ENCODE measurements at places on chromosomes 6 and 20.

DNA sequence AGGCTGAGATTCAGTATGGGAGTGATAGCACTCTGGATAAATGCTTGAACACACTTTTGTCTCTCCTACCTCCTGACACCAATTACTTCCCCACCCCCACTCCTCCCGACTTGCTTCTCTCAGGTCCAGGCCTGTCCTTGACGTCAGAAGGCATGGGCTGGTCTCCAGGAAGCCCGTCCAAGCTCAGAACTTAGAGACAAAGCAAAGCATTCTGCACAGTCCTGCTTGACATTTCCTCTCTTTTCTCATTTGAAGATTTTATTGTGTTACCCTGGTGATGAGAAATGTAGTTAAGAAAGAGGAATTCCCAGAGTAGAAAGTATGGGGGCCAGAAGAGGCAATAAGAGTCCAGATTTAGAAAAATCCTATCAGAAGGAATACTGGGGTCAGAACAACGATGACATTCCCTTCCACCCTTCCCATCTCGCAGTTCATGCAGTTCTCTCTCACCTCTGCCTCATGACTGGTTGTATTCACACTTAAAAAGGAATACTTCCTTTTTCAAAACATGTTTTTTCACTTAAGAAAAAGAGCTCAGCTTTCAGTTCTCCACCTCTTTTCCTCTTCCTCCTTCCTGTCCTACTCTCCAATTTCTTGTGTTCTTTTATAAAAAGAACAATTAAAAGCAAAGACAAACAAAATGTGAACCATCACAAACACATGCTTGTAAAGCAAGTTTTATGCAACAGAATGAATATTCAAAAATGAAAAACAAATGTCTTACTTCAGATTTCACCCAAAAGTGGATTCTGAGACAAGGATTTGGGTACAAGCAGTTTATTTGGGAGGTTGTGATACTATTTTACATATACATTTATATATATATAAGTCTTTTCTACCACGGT lies 18.5 kb upstream of the FAM184A start:
- no peak for DNase-seq

- no peak for DNase-seq
Observed at GRCh38 chr20:60359010-60359409, 400.8 kb downstream of the CDH26 start.

DNA sequence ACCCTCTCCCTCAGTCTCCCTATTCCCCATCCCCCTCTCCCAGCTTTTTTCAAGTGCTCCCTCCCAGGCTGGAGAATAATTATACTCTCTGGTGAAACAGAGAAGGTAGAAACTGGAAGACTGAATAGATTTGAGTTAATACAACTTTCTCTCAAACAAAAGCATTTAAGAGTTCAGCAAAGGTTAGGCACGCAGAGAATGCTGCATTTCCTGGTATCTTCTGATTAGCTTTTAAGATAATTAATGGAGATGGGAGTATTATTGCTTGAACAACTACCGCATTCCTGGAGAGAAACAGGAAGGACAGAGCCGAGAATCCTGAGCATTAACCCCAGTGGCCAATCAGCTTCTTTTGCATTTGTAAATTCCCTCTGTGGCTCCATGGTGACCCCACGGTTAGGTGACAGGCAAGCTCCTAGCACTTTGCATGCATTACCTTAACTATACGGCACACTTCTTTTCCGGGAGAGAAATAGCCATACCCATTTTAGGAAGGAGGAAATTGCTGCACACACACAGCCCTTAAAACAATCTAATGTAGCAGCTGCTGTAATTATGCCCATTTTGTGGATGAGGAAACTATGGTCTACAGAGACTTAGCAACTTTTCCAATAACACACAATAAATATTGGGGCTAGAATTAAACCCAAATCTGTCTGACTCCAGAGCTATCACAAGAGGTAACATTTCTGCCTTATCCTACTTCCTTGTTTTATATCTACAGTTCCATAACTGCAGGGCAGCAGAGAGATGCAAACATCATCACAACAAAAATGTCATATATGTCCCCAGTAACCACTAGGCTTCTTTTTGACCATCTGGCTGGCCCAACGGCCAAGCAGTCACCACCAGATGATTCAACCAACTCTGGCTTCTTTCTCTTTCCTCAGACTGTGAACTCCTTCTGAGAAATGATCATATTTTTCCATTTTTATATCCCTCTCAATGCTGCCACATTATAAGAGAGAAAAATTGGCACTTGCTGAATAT lies 169.9 kb downstream of the CD24 start:
- no peak for DNase-seq

DNA sequence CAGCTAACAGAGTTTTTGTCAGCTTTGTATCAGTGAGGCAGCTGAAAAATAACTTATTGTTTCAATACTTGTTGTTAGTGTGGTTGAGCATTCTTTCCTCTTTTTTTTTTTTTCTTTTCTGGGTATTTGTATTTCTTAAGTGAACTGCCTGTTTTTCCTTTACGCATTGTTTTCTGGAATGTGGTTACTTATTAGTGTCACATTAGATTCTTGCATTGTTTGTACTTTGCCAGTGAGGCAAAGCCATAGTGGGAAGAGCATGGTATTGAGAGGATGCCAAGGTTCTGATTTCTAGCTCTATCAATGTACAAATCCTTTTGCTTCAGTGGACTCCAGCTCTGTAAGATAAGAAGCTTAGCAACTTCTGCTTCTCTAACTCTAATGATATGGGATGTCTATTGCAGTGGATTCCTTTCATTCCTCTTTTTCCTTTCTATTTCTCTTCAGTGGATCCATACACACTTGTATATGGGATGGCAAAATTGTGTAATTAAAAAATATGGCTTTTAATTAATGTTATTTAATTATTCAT lies 3.9 kb downstream of the CDKAL1 start:
- DNase-seq: no peak

DNA sequence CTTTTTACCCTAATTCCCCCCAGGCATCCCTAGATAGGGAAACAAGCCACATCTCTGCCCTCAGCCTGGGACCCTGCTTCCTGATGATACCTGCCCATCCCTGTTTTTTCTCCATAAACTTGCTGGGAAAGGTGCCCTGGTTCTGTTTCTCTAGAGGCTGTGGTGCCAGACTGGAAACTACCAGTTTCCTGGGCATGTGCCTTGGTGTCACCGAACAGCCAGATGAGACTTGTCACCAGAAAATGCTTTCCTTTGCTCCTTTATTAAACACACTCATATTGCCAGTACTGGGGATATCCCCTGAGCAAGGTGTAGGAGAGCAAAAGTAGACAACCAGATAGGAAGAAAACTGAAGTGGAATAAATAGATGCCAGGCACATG lies 16.8 kb downstream of the SRSF3 start:
- no peak for DNase-seq

DNA sequence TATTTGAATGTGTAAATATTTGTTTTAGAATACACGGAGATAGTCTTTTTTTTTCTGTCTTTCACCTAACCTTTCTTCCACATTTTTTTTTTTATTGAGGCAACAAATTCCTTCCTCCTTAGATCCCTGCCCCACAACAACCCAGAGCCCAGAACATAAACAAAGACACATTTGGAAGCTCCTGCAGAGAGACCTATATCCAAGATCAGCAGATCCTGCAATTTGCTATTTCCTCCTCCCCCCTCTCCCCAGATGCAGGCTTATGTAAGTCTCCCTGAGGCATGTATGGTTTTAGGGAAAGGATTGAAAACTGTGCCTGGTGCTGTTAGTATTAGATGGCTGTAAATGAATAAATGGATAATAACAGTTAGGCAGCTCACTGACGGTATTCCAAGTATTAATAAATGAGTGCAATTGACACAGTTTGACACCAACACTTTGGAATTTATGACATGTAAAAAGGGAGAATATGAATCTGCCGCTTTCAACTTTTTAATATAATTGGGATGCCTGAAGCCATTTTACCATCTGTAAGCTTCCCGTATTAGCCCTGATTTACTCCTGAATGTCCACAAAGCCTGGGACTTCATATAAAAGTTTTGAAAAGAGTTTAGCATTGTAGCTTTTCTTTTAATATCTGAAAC lies 608.3 kb upstream of the CITED2 start:
- no peak for DNase-seq

- DNase-seq: no peak
Observed at GRCh38 chr20:4894981-4895381, 106.3 kb downstream of the SLC23A2 start.

- DNase-seq: no peak
Observed at GRCh38 chr6:147053311-147053921, 150.8 kb upstream of the STXBP5 start.

DNA sequence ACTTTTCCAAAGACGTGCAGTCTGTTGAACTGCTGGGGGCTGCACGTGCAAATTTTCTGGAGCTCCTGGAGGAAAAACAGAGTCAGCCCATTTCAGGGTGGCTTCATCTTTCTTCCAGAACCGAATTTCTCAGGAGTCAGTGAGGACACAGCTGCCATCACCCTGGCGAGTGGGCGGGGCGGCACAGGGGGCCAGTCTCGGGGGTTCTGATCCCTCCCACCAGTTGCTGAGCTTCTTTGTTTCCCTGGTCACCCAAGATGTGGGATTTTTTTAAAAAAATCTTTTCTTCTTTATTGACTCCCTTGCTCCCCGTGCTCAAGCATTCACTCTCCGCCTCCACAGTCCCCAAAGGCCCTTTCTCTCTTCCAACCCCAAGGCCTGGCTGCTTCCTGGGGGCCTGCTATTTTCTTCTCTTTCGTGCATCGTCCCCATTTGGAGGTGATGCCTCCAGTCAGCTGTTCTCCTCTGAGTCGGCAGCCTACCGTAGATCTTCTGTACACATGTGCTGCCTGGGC lies 8.9 kb downstream of the C6orf118 start:
- DNase-seq: no peak

- DNase-seq: no peak
Observed at GRCh38 chr6:119171864-119172588, 93.6 kb upstream of the FAM184A start.

All from stimulated activated CD4-positive, alpha-beta T cell treated with anti-CD3 and anti-CD28 coated beads, Interleukin-1b, Interleukin-23, amount 100 ng/mL, for 48 hours (primary cell).